ENCODE measurements at places on chromosomes 5 and 9.

GRCh38 chr9:93065135-93065720 lies 6.7 kb downstream of the SUSD3 start:
- DNase-seq: no peak

DNA sequence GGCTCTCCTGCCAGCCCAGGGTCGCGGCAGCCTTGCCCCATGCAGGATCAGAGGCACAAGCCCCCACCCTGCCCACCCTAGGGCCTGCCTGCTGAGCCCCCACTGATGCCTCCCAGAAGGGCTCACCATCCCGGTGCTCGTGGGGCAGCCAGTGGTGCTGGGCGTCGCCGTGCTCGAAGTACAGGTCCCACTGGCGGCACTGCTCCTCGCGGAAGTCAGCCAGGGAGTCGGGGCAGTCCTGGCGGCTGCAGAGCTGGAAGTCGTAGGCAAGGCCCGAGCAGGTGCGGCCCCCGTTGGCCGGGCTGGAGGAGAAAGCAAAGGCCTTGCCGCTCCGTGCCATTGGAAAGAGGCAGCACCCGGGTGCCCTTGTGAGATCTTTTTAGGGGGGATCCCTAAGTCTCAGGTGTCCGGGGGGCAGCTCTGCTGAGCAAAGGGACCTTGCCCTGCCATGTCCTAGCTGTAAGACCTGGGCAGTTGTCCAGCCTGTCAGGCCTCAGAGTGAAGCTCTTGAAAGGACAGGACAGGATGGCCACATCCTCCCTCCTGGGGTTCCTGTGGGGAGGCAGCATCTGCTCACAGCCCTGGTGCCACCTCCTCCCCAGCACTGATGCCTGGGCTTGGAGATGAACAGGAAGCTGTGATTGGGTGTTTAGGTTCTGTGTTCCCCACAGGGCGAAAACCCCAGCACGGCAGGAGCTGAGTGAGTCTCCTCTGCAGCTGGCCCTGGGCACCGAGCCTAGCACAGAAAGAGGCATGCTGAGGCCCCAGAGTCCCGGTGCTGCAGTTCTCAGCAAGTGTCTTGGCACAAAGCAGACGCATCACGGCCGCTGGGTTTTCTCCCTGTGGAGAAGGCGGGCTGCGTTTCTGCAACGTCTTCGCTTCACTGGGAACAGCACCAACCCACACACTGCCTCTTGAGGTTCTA lies 77.7 kb downstream of the ZNF354C start:
- no peak for DNase-seq

DNA sequence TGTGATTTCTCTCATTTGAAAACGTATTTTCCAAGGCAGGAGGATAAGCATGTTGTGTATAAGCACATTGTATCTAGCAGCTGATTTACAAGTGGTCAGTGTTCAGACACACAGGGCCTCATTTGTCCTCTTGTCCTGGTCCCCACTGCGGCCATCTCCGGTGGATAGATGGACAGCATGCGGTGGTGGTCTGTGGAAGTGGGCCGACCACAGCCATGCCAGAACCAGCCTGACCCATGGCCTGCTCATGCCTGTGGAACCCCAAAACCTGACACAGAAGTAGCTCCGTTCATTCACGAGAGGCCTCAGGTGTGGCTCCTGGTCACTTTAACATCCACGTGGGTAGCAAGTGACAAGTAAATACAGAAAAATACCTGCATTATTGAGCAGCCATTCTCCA lies 14.6 kb downstream of the IRX2 start:
- no peak for DNase-seq

GRCh38 chr9:131657456-131657855 lies 82.4 kb downstream of the RAPGEF1 start:
- DNase-seq: no peak

DNA sequence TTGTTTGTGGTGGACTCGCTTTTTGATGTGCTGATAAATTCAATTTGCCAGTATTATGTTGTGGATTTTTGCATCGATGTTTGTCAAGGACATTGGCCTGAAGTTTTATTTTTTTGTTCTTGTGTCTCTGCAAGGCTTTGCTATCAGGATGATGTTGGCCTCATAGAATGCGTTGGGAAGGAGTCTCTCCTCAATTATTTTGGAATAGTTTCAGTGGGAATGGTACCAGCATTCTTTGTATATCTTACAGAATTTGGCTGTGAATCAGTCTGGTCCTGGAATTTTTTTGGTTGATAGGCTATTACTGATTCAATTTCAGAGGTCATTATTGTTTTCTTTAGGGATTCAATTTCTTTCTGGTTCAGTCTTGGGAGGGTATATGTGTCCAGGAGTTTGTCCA lies 141.4 kb upstream of the RGS7BP start:
- DNase-seq: no peak

GRCh38 chr9:23552876-23553601 lies 273.0 kb downstream of the ELAVL2 start:
- no peak for DNase-seq

- no peak for DNase-seq
These were observed 402.4 kb upstream of the PTGER4 start for GRCh38 chr5:40277161-40277906.

DNA sequence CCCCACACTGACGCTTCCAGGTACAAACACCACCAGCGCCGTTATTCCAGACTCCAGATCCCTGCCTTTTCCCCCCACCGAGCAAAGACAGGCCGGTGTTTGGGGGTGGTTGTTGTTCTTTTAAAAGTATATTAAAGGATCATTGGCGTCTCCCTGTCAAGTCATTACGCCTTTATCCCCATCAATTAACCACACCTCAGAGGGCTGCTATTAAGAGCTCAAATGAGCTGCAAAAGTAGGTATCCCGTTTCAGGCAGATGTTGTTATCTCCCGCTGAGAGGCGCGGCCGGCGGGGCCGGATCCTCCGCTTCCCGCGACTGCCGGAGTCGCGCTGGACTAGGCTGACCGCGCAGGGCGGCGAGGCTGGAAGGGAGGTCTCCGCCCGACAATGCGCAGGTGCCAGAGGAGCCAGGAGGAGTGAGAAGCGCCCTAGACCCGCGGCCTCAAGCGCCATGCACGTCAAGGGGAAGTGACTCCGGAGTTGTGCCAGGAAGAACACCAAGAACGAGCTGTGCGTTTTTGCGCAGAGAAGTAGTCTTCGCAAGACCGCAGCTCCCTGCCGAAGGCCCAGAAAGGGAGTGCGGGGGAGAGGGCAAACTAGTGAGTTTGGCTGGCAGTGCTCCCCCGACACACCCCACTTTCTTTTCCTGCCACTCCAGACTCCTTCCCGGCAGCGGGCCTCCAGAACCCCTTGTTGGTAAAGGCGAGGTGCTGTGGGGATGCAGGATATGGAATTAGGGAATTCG lies 8.2 kb downstream of the NR2F1-AS1 start:
- no peak for DNase-seq

DNA sequence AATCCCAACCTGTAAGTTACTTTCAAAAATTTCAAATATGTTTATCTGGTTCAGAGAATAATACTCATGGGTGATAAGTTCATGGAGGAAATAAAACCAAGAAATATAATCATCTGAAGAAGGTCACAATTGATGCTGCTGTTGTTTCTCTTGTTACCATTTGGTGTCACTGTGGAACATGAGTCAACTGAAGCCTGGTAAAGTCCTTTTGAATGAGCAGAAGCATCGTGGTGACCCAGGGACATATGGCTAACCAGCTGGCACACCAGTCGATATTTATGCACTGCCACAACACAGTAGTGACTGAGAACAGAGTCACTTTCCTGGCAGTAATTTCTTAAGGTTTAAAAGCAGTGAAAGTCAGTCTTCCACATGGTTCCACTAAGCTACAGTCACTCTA lies 612.9 kb upstream of the TLE4 start:
- no peak for DNase-seq
